ENCODE measurements at places on chromosomes 16 and 17.

DNA sequence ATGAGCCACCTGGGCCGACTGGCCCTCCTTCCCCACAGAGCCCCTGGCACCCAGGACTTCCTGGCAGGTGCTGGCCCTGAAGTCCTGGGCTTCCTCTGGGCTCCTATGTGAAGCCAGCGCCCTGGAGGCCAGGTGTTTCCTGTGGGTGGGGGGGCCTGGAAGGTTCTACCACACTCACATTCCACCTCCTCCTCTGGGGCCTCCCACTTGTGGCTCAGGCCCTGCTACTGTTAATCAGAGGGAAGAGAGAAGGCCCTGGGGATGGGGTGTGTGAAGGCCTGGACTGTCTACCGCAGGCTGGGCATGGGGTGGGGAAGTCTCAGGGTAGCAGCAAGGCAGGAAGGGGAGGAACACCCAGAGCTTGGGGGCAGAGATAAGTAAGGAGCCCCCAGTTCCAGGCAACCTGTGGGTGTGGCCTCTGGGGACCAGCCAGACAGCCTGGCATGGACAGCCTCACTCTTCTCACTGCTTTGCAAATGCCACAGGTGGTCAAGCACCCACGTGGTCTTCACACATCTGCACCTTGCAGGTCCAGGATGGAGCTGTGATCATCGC, 111.9 kb upstream of the TNRC6C start:
- no peak for DNase-seq

DNA sequence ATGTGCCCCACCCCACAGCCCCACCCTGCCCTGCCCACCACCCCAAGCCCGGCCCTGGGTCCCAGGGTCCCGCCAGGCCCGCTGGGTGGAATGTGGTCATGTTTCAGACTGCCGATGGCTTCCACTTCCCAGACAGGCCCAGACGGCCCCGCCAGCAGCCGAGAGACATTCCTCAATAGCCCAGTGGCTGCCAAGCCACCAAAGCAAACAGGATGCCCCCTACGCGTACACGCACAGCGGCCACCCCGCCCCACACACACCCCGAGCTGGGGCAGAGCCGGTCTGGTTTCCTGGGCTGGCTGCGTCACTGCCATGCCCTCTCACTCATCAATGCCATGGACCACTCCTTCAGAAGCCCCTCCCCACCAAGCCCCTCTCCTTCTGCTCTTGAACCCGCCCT, 1.2 kb upstream of the KRT17 start:
- DNase-seq, result no peak

- no peak for DNase-seq
Observed at GRCh38 chr16:58409316-58409973, 17.2 kb downstream of the GINS3 start.

- DNase-seq, result no peak
Observed at GRCh38 chr16:10594312-10594950, 14.0 kb upstream of the EMP2 start.

- DNase-seq, result no peak
Observed at GRCh38 chr16:86671486-86672178, 93.3 kb downstream of the FOXL1 start.

GRCh38 chr16:90004577-90004976, 14.7 kb downstream of the DBNDD1 start:
- DNase-seq, result no peak

- DNase-seq, result peak; percentile 16
Observed at GRCh38 chr16:15482068-15482747, 47.8 kb downstream of the BMERB1 start.

DNA sequence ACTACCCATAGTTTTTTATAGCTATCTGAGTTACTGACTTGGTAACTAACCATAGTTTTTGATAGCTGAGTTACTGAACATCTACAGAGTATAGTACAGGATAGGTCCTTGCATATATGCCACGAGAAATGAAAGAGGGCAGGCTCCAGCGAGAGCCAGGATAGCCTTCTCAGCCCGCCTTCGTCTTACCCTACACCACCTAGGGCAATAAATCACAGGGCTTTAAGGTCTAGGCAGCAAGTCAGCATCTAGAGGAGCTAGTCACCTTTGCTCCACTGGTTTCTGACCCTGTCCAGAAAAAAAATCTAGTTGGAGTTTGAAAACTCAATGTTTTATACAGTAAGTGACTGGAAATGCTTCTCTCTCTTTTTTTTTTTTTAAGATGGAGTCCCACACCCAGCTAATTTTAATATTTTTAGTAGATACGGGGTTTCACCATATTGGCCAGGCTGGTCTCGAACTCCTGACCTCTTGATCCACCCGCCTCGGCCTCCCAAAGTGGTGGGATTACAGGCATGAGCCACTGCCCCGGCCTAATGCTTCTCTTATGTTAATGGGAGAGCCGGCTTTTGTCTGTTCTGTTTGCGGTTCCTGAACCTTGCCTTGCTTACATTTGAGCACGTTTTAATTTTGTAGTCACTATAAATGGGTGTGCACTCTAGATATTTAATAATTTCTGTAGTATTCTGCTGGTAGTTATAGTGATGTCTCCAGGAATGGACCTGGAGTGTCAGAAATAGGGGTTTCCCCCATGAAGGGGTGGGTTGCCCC, 2.8 kb downstream of the BFAR start:
- DNase-seq, result no peak

DNA sequence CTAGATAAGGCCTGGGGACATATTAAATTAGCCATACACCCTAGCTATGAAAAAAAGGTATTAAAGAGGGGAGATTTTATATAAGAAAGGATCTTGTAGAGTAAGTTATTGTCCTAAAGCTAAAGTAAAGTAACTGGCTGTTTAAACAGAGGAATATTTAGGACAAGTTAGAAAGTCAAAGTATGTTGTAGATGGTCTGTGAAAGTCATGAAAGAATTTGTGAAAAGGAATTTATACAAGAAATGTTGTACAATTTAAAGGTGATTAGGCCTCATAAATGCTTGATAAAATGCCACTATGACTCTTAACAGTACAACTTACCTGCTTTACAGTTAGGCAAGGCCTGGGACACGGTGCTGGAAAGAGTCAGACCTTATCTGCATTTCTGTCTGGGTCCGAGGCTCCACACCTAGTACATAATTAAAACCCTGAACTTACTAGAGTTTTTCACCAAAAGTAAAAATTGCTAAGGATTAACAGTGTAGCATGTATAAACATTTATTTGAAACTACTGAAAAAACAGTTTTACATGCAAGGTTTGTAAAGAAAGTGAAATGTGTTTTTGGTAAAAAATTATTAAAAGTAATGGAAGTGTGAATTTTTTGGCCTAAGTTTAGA, 445.3 kb upstream of the TOM1L1 start:
- DNase-seq, result no peak

DNA sequence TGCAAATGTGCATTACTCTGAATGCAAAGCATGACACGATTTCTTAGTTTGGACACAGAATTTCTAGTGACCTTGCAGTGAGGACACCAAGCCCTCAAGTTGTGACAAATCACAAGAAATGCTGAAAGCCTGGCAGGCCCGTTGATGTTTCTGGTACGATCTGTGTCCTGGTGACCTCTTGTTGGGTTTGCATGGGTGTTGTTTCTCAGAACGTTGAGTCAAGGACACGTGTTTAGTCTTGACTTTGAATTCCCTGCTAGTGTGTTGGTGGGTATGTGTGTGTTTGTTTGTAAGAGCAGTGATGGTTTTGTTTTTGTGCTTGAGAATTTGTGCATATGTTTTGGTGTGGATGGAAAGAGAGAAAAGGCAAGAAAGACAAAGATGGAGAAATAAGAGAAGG, 37.8 kb upstream of the MAF start:
- no peak for DNase-seq

DNA sequence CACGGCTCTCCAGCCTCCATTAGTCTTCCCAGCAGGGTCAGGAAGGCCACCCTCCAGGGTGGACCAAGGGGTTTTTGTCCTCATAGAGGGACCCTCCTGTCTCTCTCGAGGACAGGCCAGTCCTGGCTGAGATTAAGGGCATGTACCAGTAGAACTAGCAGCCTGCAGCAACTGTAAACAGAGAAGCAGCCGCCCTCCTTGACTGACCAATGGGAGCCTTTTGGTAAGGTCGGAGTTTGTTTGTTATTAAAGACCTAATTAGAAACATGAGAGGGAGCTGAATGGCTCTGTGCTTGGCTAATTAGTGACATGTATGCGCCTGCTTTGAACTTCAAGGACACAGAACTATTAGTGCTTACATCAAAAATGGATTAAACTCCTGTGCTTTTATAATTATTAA, 80.0 kb downstream of the CCDC182 start:
- no peak for DNase-seq

- DNase-seq, result no peak
Observed at GRCh38 chr17:63993368-63993985, 4.7 kb upstream of the PRR29 start.

GRCh38 chr16:17590711-17591654, 120.2 kb upstream of the XYLT1 start:
- DNase-seq, result peak; percentile 74

DNA sequence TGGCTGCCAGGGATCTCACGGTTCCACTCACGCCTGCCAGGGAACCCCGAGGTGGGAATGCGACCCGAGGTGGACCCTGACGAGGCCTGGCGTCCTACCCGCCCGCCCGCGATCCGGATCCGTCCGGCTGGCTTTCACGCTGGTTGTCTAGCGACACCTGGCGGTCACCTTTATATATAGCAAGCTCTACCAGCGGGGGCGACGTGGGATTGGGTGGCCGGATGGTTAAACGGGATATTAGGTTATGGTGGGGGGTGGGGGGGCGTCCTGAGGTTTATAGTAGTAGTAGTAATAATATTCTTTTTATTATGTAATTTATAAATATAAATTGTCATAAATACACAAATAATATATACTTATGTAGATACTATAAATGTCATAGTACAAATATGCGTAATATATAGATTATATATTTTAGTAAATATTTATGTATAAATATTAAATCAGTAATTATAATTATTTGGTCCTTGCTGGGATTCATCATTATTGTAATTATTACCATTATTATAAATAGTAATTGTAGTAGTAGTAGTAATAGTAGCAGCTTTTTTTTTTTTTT, 136.9 kb downstream of the KCNJ12 start:
- peak; percentile 76 for DNase-seq

DNA sequence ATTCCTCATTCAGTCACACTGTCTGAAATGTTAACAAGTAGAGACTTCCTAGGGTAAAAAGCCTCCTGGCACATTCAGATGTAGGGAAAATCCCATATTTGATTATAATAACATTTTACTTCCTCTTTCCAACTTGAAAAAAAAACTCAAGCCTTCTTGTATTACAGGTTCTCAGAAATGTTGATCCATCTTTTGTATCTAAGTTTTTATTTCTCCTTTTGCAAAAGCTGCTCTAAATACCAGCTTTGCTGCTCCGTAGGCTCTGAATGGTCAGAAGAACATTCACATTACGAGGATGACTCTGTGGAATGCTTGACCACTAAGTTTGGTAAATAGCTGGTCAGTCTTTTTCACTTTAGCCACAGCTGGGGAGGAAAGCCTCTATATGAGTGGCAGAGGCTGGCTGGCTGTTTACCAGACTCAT, 13.2 kb upstream of the HEATR6 start:
- DNase-seq, result no peak

- no peak for DNase-seq
Observed at GRCh38 chr16:8931859-8932258, 31.8 kb downstream of the USP7 start.

GRCh38 chr16:6189216-6189615, 1091.6 kb upstream of the EEF2KMT start:
- DNase-seq, result no peak

DNA sequence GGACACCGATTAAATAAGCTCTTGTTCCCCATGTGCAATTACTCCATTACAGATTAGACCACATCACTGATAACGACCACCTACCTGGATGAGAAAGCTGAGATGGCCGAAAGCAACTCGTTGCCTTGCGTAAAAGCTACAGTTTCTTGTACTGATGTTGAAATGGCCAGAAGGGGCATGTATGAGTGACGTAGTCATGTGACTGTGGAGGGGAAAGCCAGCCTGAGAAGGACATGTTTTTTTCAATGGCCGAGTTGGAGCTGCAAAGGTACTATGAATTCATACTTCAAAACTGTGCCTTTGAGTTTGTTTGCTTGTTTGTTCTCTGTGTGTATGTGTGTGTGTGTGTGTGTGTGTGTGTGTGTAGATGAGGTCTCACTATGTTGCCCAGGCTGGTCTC, 17.0 kb upstream of the HYDIN start:
- DNase-seq, result no peak

- DNase-seq, result no peak
Observed at GRCh38 chr17:52995147-52995546, 827.6 kb upstream of the KIF2B start.

- DNase-seq, result peak; percentile 48
Observed at GRCh38 chr16:54930869-54931119, 129 bp downstream of the IRX5 start.

DNA sequence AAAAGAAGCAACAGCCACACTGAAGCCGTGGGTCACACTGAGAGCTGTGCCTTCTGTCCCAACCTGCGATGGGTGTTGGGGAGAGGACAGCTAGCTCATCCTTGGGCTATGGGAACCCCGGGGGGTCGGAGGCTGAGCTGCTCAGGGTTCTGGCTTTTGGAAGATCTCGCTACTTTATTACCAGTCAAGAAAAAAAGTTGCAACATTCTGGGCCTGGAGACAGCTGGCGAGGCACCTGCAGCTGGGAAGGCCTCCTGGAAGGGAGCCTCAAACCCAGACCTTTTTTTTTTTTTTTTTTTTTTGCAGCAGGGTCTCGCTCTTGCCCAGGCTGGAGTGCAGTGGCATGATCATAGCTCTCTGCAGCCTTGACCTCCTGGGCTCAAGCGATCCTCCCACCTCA, 24.9 kb downstream of the TPSD1 start:
- no peak for DNase-seq

GRCh38 chr16:71618429-71618828, 7.6 kb upstream of the MARVELD3 start:
- DNase-seq, result no peak

GRCh38 chr16:10598157-10598556, 17.8 kb upstream of the EMP2 start:
- DNase-seq, result no peak

GRCh38 chr16:12255919-12256665, 279.6 kb downstream of the SNX29 start:
- no peak for DNase-seq

GRCh38 chr17:304461-304860, 48.1 kb downstream of the RPH3AL start:
- no peak for DNase-seq

- no peak for DNase-seq
Observed at GRCh38 chr17:64622931-64623654, 39.0 kb downstream of the SMURF2 start.

DNA sequence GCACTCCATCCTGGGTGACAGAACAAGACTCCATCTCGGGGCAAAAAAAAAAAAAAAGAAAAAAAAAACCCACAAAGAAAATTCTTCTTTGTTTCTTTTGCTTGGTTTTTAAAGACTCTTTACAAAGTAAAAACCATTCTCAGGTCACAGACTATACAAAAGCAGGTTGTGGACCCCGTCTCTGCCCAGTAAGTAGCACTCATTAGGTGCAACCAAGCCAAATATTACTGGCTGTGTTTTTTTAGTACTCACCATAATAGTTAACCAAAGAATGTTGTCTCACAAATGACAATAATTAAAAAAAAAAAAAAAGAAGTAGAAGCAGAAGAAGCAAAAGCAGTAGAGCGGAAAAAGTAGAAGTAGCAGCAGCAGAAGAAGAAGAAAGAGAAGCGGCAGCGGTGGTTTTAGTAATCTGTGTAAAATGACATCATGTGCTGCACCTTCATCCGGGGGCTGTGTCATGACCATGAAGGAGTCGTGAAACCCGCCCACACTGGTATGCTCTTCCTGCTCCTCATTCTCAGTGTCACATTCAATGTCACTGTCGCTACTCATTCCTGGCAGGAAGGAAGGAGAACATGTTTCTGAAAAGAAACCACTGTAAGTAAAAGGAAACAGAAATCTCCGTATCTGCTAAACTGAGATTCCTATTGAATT, 105.4 kb downstream of the TRIM37 start:
- DNase-seq, result peak; percentile 80

Measured in stimulated activated naive CD8-positive, alpha-beta T cell treated with anti-CD3 and anti-CD28 coated beads, Interleukin-15, amount 100 ng/mL, for 72 hours (primary cell).